ENCODE measurements at places on chromosomes 1 and 21. TPM values are rescaled to one million over a fixed set of nuclear protein-coding genes. Genes with fewer than 3 reads are reported as not detected.

DNA sequence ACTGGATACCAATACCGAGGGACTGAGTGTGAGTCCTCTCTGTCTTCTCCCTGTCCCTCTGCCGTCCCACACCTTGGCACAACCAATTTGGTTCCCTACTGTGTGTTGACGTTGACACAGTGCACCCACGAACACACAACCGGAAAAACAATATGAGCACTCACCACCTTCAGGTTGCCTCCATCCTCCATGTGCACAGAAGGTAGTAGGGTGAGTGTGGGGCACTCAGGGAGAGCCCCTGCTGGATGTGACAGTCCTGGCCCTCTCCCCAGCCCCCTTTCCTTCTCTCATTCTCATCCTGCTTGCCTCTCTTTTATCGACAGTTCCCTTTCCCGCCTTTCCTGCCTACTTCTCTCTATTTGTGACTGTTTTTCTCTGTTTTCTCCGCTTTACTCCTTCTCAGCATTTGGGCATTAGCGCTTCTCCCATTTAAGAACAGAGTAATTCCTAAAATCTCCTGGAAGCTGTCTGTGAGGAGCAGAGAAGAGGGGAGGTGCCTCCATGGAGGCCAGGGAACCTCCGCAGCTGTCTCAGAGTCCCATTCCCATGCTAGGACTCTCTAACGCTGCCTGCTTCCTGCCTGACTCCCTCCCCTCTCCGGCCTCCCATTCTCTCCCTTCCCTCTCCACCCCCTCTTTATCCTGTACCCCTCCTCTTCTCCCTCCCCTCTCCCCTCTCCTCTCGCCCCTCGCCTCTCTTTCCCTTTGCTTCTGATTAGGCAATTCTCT, 16.4 kb downstream of the CADM3 start:
- DNase-seq, result no peak

GRCh38 chr1:85911742-85912141, 203.5 kb upstream of the ZNHIT6 start:
- DNase-seq, result no peak

DNA sequence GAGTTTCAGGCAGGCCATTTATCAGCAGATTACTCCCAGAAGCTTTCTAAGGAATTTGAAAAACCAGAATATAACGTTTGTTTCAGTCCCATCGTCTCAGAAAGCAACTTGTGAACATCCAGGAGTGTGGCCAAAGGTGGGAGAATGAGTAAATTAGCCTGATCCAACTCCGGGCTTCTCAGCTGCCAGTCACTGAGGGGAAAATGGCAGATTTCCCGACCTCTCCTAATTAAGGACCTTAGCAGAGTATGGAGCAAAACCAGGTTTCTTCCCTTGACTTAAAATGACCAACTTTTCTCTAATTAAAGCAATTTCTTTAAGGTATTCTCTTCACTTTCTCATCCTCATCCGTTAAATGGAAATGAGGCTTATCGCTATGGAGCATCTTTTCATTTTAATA, 1.0 kb downstream of the CORT start:
- DNase-seq, result no peak

Gene LORICRIN
- not detected for total RNA-seq

Gene OR14A2
- not detected for total RNA-seq

GRCh38 chr21:31182231-31183140, 144.2 kb upstream of the KRTAP19-8 start:
- no peak for DNase-seq

Gene RNASEL
- 2.2 TPM for total RNA-seq

- DNase-seq, result no peak
Observed at GRCh38 chr1:30001011-30001731, 722.2 kb downstream of the MATN1 start.

- no peak for DNase-seq
Observed at GRCh38 chr1:108537976-108538375, 21.9 kb upstream of the EEIG2 start.

- DNase-seq, result no peak
Observed at GRCh38 chr21:34504595-34504994, 7.4 kb downstream of the KCNE1 start.

Gene TRNP1
- total RNA-seq, result 2.8 TPM

DNA sequence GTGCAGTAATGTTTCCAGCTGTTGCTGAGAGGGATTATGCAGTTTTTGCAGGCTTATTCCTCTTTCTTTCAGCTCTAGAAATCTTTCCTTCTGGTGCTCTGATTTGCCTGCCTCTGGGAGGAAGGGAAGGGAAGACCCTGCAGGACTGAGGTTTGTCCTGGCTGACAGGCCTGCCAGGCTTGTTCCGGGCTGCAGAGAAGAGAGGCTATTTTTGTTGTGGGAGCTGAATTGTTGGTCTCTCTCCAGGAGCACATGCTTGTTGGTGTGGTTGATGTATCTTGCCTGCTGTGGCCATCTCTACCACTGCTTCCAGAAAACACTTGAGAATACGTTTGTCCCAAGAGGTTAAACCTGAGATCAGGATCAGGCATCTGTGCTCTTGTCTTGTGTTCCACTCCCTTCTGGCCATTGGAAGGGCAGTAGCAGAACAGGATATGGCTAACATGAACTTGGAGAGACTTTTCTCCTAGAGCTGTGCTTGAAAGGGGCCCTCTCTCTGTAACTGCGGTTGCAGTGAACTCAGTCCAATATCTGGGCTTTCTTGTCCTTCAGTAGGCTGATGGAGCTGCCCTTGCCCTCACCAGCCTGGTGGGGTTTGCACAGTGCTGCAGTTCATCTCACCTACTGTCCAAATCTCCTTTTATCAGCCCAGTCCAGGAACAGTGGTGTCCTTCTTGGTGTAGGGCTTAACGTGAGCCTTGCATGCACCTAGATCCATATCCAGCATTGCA, 21.5 kb upstream of the SLC25A34 start:
- DNase-seq, result no peak

Gene TSPAN1
- total RNA-seq, result 7.7 TPM

DNA sequence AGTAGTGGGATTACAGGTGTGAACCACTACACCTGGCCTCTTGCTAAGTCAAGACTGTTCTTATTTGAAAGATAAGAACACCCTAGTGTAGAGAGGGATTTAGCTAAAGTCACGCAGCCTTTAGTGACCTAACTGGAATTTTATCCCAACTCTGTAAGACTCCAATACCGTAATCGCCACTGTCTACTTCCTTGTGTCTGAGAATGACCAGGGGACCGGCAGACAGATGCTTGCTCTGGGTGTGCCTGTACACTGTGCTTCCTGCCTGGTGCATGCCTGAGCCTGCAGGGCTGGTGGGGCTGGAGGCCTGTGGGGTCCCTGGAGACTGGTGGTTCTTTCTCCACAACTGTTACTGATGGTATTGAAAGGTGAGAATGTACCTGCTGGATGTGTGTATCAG, 15.3 kb downstream of the MFSD2A start:
- no peak for DNase-seq

DNA sequence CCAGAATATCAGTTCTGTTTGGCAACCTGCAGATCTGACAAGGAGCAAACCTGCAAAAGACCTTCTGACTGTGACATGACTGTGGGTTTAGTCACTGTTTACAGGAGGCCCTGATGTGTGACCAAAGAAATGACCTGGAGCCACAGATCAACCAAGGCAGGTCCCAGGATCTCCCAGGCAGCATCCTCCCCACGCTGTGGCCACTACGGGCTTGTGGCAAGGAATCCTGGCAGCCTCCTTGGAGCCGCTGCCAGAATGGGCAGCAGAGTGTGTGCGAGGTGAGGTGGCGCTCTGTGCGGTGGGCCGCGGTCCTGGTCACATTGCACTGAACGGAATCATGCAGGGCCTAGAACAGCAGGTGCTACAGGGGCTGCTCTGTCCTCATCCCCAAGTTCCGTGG, 15.9 kb downstream of the MCM3AP start:
- DNase-seq, result no peak

Gene SPATA17
- 0.20 TPM for total RNA-seq

DNA sequence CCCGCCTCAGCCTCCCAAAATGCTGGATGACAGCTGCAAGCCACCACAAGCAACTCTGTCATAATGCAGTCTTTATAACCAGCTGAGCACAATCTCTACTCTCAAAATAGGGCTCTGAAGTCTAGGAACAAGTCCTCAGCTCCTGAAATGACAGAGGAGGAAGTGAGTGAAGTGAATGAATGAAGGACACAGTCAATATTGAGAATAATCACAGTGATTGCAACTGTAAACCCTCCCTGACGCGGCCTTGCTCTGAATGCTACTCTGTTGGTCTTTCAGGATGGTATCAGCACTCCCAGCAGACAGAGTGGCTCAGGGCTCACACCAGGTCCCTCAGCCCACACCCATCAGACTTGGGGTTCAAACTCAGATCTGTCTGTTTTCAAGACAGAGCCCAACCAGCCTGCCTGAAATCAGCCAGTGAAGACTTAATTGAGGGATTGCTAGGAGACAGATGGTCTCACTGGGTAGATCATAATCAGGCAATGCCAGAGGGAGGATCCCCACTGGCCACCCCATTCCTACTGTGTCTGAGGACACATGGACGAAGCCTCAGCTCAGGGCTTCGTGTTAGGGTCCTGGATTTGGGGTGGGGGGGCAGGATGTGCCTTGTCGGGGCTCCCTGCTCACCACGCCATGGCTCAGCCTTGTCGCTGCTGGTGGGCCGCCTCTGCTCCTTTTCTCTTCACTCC, 20.9 kb downstream of the RNF187 start:
- DNase-seq, result no peak

GRCh38 chr1:243495442-243496186, 239.8 kb downstream of the SDCCAG8 start:
- DNase-seq, result peak; percentile 93

Gene TOMM20
- total RNA-seq, result 48.7 TPM

DNA sequence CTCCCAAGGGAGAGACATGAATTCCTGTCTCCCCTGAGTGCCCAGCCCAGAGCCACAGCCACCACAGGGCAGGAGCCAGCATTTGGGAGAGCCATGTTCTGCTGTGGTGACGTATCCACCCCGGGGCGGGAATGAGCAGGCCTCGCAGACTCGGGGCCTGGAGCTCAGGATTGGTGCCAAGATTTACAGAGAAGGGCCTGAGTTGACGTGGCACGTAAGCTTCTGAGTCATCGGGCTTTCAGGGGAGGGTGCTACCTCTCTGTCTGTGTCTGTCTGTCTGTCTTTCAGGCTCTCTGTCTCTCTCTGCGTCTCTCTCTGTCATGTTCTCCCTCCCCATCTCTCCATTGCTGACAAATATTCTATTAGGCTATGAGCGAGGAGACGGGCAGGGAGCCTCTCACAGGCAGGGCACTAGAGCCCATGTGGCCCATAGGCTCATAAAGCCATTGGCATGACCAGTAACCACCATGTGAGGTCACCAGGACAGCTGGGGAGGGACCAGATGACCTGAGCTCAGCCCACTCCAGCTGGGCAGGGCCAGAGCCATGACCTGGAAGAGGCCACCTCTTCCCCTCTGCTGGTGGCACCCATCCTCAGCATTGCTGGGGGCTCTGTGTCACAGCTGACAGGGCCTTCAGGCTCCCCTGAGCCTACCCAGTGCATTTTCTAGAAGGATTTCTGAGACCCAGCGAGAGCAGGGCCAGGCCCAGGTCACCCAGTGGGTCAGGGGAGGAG, 300.0 kb upstream of the VAMP3 start:
- no peak for DNase-seq

Gene KCNK1
- 1.1 TPM for total RNA-seq

Gene NUP210L
- total RNA-seq, result 0.10 TPM

- DNase-seq, result peak; percentile 83
Observed at GRCh38 chr1:116375887-116376728, 3.1 kb downstream of the ATP1A1 start.

Gene HTR1D
- total RNA-seq, result not detected

DNA sequence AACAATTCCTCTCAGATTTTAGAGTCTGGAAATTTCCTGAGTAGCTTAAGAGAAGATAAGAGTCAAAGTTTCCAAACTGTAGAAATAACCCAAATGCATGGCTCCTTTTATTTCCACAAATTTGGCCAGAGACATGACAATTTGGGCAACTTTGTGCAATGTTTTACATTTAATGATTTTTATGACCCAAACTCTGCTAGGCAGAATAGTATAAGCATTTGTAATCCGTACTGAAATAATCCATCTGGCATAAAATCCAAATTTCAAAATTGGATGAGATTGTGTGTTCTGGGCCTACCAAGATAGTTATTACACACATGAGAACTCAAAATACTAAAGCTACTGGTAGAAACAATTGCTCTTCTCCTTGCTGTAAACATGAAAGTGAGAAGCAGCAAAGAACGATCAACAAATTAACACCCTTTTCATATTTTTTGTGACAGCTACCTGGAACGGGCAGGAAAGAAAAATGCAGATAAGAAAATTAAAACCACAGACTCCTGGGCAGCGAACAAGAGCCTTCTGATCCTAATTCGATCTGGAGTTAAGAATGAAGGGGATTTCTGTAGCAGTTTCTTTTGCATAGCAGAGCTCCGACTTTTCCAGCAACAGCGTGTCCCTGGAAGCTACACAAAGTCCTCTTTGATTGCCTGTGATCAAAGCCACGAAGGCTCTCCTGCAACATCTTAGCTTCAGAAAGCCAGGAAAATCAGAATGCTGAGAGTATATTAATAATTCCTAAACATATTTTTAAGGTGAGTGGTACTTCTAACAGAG, 191.2 kb downstream of the GRIK1 start:
- no peak for DNase-seq

GRCh38 chr1:243413431-243414151, 157.8 kb downstream of the SDCCAG8 start:
- no peak for DNase-seq

- no peak for DNase-seq
Observed at GRCh38 chr1:201302163-201303152, 19.2 kb downstream of the PKP1 start.

DNA sequence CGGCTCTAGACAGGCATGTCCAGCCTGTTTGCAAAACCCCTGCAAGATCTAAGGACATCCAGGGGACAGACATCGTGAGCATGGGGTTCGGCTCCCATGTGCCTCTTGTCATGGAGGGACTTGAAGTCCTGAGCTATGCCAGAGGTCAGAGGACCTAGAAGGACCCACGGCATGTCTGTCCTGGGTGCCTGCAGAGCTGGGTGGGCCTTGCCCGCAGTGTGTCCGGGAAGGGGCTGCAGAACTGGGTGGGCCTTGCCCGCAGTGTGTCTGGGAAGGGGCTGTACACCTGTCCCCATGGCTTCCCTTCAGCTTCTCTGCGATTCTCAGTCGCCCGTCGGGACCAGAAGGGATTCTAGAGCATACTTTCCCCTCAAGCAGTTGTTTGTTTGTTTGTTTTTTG, 20.0 kb upstream of the TRAPPC10 start:
- no peak for DNase-seq

Gene S100B
- total RNA-seq, result not detected

Gene OR2T35
- total RNA-seq, result not detected

GRCh38 chr1:92538413-92539061, 51.8 kb upstream of the GFI1 start:
- no peak for DNase-seq

DNA sequence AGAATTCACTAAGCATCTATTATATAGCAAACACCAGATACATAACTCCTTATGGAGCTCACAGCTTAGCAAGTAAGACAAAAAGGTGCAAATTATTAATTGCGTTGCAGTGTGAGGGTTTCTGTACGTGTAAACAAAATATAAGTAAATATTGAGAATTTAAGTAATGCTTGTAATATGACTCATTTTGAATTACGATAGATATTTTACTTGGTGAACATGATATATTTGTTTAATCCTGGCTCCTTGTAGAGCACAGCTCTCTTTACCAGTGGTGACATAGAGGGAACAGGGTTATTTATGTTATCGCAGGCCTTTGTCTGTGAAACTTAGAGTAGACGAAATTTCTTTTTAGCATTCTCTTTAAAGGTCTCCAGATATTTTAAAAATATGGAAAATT, 36.4 kb downstream of the LYPLAL1 start:
- no peak for DNase-seq

Measured in left lobe of liver (tissue), 2 donors.